Stimulated activated CD8-positive, alpha-beta memory T cell treated with anti-CD3 and anti-CD28 coated beads, Interleukin-12 subunit alpha, Interleukin-12 subunit beta, amount 100 ng/mL, for 4 hours (primary cell): ENCODE measurements at places on chromosomes 5 and 9.

- DNase-seq: no peak
Observed at GRCh38 chr9:124828489-124829333, 24.5 kb upstream of the WDR38 start.

- no peak for DNase-seq
Observed at GRCh38 chr5:144697847-144698262, 527.2 kb downstream of the KCTD16 start.

DNA sequence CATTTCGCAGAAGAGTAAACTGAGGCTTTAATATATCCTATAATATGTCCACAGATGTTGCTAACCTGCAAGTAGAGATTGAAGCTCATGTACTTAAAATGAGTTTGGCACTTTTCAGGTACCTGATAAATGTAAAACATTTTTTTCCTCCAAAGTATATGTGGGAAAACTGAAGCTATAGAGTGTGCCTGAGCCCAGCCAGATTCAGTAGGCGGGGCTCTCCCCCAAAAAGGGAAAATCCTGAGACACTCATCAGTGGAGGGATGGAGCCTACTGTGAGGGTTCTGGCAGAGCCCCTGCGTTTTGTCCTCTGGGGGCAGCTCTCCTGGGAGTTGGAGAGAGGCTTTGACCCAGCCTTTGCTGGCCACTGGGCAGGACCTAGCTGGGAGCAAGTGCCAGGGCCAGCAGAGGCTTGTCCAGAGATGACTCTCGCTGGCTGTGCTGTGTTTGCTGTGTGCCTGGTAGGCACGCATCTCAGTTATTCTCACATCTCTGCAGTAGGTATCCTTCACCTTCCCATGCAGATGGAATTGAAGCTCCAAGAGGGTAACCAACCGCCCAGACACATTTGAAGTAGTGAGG is 81.1 kb upstream of the SPRY4 start:
- no peak for DNase-seq

DNA sequence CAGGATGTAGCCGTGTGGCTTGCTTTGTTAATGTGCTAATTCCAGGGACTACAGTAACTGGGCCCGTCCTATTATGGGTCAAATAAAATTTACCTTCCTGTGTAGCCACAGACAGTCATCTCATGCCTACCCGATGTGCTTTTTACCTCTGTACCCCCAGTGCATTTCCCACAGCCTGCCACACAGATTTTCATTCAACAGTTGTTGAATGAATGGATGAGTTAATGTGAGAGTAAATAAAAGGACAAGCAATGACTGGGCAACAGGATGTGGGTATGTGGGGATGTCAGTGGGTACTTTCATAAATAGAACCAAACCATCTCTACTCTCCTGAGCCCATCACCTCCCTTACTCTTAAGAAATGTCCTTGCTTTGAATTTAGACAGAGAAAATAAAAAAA is 441.2 kb upstream of the ZNF462 start:
- DNase-seq: no peak

DNA sequence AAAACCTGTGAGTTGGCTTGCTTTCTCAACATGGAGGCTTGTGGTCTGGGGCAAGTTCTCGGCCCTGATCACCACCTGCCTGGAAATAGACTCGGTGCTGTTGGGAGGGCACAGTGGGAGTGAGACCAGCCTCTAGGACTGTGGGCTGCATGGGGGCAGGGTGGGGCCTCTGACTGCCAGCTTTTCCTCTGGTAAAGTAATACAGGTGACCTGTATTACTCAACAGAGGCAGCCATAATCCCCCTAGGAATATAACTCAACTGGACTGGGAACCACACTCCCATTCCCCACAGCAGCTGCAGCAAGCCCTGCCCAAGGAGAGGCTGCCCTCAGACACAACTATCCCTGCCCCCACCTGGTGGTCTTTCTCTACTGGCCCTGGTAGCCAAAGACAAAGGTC is 72.8 kb downstream of the C9orf153 start:
- no peak for DNase-seq
